Fibroblast of lung (primary cell): ENCODE measurements at places on chromosomes 16 and 17. TPM values are rescaled to one million over a fixed set of nuclear protein-coding genes. Genes with fewer than 3 reads are reported as not detected.
A peak's percentile ranks its signal among the peaks of the same experiment; 100 is the strongest.

DNA sequence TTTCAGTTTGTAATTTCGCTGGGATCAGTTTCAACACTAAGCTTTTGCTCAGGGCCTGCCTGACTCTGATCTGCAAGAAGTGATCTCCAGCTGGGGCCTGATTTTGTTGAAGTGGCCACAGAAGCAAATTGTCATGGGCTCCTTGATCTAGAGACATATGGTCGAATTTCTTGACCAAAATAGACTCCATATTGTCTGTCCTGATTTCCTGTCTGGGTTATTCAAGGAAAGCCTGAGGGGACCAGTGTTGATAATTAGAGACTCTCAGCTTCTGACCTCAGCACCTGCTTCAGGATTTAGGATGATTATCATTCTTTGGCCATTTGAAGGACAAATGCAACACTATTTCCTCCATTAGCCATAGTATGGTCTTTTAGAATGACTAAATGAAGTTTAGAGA is 48.9 kb upstream of the MSI2 start:
- no peak for DNase-seq

- no peak for DNase-seq
These were observed 30.5 kb upstream of the ALDH3A2 start for GRCh38 chr17:19618015-19618414.

- DNase-seq: no peak
These were observed 20.1 kb upstream of the SLC46A1 start for GRCh38 chr17:28426081-28426519.

- DNase-seq: no peak
These were observed 9.0 kb downstream of the ABR start for GRCh38 chr17:1170739-1171138.

GRCh38 chr17:73011016-73011486 is 81.4 kb downstream of the SLC39A11 start:
- DNase-seq: no peak

DNA sequence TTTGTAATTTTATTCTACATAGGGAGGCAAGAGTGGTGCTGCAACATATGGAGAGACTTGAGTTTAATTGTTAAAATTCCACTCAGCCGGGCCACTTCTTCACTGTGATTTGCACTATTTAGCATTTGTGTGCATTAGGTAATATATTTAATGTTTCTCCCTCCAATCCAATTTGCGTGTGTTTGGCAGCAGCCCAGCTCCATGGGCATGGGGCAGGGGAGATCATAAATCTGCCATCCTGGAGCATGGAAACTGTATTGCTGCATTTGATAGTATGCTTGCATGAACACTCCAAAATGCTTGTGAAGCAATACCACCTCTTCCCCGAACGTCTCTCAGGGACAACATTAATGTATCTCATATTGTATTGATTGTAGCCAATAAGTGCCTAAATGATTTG is 339.1 kb upstream of the RBFOX1 start:
- DNase-seq: no peak

GRCh38 chr16:8804313-8804712 is 6.7 kb downstream of the PMM2 start:
- DNase-seq: no peak

GRCh38 chr16:84446084-84446483 is 58.4 kb downstream of the MEAK7 start:
- DNase-seq: peak; percentile 56

GRCh38 chr17:70089513-70090148 is 14.6 kb downstream of the KCNJ16 start:
- DNase-seq: no peak

DNA sequence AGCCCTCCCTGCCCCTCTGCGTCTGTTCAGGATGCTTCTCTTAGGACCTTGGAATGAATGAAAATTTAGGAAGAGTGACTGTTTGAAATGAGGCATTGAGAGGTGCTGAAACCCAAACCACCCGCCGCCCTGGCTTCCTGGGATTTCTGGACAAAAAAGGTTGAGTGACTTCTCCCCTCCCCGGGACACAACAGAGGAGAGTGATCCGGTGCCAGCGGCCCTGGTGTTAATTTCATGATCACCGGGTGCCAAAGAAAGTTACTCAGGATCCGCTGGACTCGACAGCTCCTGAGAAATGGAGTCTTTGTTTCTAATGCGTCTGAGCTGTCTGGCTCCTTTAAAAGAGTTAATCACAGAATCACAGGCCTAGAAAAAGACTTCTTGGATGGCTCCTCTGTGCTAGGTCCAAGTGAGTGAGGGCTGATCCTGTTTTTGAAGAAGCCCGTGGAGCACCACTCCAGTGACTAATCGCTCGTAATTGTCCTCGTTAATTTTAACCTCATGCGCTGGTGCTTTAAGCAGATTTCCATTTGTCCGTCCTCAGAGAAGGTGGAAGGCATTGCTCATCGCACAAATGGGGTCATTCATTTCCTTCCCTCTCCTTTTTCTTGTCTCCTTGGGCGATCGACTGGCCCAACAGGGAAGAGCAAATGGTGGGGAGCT is 144.4 kb upstream of the ZFHX3 start:
- DNase-seq: peak; percentile 79

DNA sequence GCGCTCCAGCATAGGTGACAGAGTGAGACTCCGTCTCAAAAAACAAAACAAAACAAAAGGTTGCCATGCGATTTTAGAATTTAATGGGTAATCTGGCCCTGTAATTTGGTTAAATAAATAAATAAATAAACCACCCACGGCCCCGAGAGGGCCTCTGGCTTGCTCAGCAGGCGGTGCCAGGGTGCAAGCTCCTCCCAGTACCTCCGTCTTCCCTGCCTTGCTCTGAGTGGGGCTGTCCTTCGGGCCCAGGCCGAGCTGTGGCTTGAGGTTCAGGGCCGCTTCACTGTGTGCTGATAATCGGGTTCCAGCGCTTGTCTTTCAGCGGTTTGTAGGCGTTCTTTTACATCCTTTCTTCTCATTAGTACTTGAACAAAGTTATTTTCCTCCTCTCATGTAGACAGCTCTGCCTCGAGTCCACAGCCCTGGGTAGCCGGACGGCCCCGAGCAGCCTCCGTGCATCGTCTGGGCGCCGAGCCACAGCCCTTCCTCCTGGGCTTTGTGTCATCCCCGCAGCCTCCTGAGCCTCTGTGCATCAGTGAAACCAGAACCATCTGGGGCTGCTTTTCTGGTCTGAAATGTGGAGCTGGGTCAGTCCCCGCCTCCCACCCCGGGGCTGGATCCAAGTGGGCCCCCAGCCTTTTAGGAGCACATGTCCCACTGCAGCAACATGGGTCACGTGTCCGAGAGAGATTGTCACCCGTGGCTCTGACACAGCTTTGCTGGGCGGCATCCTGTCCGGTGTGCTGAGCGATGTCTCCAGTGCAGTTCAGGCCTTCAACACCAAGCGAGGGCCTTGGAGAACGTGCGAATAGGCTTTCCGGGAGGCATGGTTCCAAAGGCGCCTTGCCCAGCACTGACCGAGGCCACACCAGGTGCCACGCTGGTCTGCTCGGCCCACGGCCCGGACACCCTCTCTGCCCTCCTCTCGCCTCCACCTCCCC is 157.4 kb upstream of the CHMP6 start:
- DNase-seq: peak; percentile 72

DNA sequence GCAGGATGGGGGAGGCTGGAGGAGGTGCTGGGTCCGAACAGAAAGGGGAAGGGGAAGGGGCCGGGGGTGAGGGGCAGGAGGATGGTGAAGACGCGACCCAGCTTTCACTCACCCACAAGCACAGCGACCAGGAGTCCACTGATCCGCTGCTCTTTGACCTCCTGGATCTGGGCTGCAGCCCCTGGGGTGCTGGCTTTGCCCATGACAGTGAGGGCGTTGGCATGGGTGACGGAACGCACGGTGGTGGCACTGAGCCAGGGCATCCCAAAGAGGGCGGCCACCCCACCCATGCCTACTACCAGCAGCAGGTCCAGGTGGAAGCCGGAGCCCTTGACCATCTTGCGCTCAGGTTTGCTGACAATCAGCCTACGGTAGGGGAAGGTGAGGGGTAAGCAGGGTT is 14.9 kb downstream of the SLC4A1 start:
- DNase-seq: no peak

DNA sequence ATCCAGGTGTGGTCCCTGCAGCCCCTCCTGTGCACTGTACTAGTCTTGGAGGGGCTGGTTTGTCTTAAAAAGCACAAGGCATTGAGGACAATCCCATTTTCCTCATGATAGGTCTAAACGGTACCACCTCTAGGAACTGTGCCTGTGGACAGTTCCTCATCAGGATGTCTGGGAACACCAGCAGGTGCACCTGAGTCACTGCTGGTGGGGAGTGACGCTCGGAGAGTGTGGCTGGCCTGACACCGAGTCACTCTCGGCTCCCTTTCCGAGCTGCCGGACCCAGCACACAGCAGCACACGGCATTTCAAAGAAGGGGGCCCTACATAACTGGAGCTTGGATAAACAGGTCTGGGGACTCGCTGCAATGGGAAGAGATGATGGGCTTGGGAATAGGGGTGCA is 25.6 kb downstream of the LRRC75A start:
- no peak for DNase-seq

DNA sequence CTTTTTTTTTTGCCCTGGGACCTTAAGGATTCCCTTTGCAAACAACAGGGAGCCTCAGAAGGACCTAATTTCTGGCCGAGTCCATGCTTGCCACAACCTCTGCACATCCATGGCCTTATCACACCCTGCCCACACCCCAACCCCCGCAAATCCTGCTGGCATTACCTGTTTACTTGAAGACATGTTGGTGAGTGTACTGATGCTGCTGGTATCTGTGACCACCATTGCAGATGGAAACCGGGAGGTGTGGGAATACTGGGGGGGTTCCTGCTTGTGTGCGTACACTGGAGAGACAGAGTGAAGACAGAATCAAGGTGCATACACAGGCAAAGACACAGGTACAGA is 46.0 kb downstream of the HNF1B start:
- DNase-seq: no peak

- DNase-seq: peak; percentile 5
These were observed 526 bp downstream of the ZZEF1 start for GRCh38 chr17:4142107-4142900.

DNA sequence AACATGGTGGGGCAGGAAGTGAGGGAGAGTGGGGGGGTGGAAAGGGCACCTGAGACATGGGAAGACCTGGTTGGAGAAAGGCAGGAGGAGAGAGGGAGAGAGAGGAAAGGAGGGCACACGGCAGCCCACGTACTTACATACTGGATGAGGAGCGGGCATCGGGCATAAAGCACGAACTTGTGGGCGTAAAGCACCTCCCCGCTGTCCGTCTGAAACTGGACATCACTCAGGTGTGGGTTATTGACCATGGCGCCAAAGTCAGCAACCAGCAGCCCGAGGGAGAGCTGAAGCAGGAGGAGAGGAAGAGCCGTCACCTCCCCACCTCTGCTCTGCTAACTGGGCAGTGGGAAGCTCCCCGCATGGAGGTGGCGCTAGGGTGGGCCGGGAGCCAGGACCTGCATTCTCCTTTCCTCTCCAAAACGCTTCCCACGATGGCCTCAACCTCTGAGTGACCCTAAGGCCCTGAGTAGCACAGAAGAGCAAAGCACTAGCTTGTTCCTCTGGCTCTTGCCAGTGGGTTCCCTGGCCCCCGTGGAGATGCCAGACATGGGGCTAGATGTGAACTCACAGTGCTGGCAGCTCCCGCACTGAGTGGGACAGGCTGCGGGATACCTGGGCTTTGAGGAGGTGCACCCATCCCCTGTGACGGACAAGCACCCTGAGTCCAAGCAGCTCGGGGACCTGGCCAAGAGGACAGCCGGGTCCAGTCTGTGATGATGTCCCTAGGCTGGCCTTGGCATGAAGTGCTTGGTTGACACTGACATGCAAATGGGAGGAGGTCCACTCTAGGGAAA is 16.9 kb downstream of the SLX4 start:
- DNase-seq: no peak

GRCh38 chr16:51152691-51153576 is 1.9 kb upstream of the SALL1 start:
- peak; percentile 10 for DNase-seq

- DNase-seq: peak; percentile 12
These were observed 30.0 kb upstream of the SLC5A10 start for GRCh38 chr17:18921912-18922451.

DNA sequence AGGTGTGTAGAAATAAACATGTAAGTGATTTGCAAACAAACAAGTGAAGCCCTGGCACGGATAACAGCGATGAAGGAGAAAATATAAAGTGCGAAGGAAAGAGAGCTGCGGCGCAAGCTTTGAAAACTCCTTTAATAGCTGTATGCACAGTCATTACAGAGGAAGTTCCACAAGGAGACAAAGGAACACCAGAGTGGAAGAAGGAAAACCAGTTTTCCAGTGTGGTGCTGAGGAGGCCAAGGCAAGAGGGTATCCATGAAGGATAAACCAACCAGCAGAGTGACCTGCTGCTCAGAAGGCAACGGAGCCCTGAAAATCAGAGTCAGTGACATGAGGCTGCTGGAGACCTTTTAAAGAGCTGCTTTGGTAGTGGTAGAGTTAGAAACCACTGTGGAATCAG is 24.4 kb downstream of the METTL16 start:
- no peak for DNase-seq

DNA sequence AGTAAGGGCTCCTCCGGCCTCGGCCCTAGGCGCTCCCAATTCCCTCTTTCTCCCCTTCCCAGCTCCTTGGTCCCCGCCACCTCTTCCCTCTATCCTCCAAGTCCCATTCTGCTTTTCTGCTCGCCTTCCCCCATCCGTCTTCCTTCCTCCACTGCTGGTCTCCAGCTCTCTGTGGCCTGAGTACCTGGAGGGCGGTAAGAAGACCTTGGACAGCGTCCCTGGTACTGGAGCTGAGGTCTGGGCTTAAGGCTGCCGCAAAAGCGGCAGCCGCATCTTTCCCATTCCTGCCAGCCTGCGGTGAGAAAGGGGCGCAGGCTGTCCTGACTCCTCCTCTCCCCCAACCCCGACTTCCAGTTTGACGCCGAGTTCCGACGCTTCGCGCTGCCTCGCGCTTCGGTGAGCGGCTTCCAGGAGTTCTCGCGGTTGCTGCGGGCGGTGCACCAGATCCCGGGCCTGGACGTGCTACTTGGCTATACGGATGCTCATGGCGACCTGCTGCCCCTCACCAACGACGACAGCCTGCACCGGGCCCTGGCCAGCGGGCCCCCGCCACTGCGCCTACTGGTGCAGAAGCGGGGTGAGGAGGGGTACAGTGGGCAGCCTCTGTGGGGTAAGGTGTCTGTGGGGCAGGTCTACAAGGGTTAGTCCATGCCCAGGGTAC is 471 bp downstream of the PARD6A start:
- DNase-seq: peak; percentile 56

Gene GRIN2A
- total RNA-seq: under 0.01 and 0.33 TPM in 2 replicates

Gene CDK3
- total RNA-seq: 1.3 TPM in 2 replicates

Gene NPIPA3
- 0.77 and 4.6 TPM in 2 replicates for total RNA-seq

Gene COA3
- 53.5 and 59.8 TPM in 2 replicates for total RNA-seq

Gene SMIM5
- total RNA-seq: under 0.01 and 0.17 TPM in 2 replicates

Gene ERN1
- 11.7 and 13.9 TPM in 2 replicates for total RNA-seq

Gene SPATA32
- total RNA-seq: not detected in 2 replicates

Gene ITGAX
- total RNA-seq: under 0.01 TPM in 2 replicates

Gene UQCRC2
- total RNA-seq: 192 and 204 TPM in 2 replicates

Gene TBC1D28
- not detected in 2 replicates for total RNA-seq

Gene CDT1
- 0.77 and 3.6 TPM in 2 replicates for total RNA-seq

Gene CCL7
- total RNA-seq: 0.33 and 0.51 TPM in 2 replicates

Gene LPO
- total RNA-seq: not detected in 2 replicates
